ENCODE measurements at places on chromosomes 1 and 21. TPM values are rescaled to one million over a fixed set of nuclear protein-coding genes. Genes with fewer than 3 reads are reported as not detected.

ARF1 gene
- total RNA-seq: 479 TPM

MYBPHL gene
- total RNA-seq: not detected

TENT5C gene
- total RNA-seq: 0.07 TPM

METTL18 gene
- total RNA-seq: 12.6 TPM

SPOCD1 gene
- 29.4 TPM for total RNA-seq

GRCh38 chr1:202968895-202969295, 1.8 kb upstream of the CYB5R1 start:
- DNase-seq: peak; percentile 12

GRCh38 chr1:63612564-63612963, 19.4 kb downstream of the PGM1 start:
- DNase-seq: no peak

DNA sequence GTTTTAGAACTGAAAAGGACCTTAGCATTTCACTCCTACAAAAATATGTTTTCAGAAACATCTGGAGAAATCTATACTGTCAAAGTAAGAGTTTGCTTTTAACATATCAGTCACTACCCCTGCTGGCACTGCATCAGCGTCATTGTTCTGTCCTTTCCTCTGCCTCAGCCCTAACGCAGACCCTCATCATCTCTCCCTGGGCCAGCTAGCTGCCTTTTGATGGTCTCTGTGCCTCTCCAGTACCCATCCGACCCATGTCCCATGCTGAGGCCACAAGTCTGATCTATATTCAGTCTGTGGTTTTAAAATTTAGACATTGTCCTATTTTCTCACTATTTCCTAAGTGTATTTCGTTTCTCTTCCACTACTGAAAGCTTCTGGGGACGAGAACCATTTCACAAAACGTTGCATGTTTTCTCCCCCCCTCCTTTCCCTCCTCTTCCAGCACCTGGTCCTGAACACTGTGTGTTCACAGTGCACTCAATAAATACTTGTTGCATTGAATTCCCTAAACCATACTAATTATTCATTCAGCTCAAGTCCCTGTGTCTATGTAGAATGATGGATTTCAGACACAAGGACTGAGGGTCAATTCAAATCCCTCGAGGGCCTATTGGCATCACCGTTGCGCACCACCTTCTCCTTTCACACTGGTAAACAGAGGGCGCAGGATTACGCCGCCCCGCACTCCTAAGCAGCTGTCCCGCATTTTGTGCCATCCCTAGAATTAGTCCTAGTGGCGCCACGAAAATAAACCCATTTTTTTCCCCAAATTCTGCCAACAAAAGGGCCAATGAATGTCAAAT, 53.4 kb downstream of the CD2 start:
- DNase-seq: no peak

DNA sequence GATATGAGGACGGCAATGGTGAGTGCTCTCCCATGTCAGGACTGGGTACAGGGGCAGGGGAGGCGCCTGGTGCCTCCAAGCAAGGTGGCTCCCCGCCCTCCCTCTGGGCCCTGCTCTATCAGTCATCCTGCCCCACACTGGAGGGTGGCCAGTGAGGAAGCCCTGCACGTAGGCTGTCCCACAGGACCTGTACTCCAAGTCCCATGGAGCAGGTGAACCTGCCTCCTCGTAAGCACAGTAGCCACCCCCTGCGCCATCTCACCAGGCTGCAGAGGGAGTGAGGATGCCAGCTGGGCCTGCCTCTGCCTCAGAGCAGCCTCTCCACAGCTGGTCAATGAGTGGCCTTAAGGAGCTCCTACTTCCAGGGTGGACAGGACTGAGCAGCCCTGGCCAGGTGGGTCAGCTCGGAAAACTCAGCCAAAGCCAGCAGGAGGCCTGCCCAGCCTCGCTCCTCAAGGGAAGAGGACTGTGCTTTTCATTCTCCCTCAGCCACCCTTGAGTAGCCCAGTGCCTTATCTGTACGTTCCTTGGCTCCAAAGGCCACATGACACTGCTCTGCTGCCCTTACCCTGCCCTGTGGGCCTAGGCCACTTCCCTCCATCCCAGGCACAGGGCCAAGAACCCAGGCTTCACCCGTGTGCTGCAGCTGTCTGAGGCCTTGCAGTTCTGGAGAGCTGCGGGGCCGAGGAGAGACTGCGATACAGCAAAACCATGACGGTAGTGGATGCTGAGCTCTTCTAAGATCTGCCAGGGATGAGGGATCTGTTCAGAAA, 39.6 kb downstream of the SLC45A1 start:
- DNase-seq: no peak

DNA sequence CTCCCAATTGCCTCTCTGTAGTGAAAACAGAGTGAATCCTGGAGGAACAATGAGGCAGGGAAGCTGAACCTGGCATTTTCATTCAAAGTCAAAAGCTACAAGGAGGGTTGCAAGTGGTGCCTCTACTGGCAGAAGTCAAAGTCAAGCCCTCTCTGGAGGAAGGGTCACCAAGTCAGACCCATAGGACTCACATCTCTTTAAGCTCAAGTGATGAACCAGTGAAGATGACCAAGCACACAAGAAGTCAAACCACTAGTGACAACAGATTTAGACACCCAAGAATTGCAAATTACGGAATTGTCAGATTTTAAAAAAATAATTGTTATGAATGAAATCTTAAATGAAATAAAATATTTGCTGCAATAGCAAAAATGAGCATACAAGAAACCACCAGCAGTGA, 81.1 kb upstream of the ATP1B1 start:
- DNase-seq: no peak

DNA sequence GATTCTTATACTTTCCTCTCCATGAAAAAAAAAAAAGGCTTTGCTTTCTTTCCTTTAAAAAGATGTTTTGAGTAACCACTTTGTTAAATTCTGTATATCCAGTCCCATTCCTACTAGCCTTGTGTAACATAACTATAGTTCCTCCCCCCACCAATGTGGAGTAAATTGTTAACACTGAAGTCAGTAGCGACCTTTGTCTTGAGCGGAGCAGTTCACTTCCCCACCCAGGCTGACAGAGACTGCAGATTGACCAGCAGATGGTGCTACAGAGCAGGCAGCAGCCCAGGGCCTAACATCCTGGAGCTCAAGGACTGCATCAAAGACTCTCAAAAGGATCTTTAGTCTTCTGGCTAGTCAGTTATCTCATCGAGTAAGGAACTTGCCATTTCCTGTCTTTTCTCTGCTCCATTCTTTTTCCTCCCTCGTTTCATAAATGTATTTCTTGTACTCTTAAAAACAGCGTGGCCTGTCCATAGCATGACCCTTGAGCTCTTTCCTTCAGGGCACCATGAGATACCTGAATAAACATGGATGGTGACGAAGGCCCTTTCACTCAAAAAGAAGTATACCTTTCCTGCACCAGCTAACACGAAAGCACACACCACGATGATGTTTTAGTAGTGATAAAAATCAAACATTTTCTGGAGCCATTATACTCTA, 503.5 kb upstream of the PKN2 start:
- no peak for DNase-seq

- DNase-seq: no peak
These were observed at the start of gene TRAF5 for GRCh38 chr1:211326528-211327345. TRAF5 (plus strand) TSS chr1:211326833; CDS start chr1:211353240, 26,407 bp downstream.

DNA sequence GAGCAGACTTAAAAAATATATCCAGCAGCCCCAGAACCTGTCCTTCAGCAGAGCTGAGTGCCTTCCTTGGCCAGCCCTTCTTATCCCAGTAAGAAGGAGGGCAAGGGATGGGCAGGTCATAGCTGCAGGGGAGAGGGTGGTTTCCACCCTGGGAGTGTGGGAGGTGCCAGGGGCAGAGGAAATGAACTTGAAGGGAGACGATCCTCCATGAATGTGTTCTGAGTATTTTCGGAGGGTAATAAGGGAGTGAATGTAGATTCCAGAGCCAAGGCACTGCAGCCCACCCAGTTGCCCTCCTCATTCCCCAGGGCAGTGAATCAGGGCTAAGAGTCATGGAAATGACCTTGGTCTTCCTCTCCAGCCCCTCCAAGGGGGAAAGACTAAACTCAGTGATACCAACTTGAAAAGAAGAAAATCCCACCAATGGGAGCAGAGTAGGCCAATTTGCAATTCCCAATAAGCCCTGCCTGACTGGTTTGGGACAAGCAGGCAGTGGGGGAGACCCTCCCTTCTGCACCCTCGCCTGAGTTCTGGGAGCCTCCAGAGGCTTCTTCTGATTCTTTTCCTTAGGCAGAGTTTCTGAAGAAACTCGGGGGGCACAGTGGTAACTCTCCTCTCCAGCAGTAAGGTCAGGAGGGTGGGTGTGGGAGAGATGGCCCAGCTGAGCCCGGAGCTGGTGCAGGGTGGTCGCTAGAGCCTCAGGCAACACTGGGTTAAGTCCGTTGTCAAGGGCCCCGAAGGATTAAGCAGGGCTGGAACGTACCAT, 4.2 kb downstream of the MYOG start:
- DNase-seq: no peak

DNA sequence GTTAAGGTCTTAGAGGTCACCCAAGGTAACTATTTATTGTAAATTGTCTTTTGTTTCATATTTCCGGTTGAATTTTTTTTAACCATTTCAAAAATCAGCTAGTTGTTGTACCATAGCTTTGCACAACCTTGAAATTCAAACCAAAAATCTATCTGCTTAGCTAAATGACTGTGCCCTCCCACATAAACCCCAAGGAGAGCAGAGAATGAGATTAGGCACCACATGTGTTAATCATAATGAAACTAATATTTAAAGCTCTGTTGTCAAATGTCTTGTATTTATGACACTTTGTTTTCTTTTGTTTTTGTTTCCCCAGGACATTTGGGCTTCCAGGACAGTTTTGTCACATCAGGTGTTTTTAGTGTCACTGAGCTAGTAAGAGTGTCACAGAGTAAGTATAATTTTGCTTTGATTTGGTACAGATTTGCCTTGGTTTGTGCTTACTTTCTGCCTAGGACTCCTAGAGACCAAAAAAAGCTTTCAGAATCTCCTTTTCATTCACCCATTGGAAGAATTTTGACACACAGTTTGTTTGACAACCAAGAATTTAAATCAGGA, 249.9 kb downstream of the NFIA start:
- DNase-seq: no peak

- DNase-seq: no peak
These were observed 5.7 kb upstream of the TRAF5 start for GRCh38 chr1:211320980-211321379.

DNA sequence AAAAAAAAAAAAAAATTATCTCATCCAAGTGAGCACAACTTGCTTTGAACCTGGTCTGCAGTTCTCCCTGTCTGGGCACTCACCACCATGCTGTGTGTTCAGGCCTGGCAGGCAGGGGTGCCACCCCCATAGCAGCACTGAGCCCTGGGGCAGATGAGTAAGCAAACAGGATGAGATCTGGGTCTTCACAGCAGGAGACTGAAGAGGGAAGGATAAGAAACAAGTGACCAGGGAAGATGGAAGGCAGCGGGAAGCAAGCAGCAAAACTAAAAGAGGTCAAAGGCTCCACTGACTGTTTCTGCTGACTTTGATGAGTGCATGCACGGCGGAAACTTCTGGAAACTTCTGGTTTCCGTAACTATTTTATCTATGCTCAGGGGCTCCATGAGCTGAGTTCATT, 133.5 kb upstream of the SOD1 start:
- DNase-seq: no peak
